ENCODE measurements at places on chromosomes 1 and 21.

- no peak for DNase-seq
Observed at GRCh38 chr1:26171084-26172072, at the start of gene ZNF593OS. TSS of gene ZNF593OS (minus strand) at chr1:26171832. CDS start at chr1:26171661, 171 bp downstream.

DNA sequence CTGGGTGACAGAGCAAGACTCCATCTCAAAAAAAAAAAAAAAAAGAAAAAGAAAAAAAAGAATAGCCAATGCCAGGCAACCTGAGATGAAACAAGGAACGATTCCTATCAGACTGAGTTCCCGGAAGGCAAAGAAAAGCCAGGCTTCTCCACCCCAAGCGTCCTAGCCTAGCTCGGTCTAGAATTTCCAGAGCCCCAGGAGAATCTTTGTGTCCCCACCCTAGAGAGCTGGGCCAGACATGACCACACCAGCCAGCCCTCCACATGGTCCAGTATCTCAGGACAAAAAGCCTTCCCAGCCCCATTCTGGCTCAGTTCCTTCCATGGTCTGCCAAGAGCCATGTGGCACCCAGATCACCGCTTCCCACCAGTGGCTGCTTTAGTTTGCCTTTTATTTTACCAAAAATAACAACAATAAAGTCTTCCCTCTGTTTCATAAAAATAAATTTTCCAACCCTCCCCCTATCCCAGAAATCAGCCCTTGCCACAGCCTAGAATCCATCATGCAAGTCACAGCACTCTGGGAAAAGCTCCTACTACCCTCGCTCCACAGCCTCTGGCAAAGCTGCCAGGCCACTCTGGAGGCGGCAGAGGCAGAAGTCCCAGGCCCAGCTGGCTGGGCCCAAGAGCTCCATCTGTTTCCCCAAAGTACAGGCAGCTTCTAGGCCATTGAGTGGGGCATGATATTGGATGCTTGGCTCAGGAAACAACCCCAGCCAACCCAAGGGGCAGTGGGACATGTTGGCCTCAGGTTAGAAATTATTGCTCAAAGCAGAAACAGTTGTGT, 3.5 kb upstream of the MKNK1 start:
- no peak for DNase-seq

DNA sequence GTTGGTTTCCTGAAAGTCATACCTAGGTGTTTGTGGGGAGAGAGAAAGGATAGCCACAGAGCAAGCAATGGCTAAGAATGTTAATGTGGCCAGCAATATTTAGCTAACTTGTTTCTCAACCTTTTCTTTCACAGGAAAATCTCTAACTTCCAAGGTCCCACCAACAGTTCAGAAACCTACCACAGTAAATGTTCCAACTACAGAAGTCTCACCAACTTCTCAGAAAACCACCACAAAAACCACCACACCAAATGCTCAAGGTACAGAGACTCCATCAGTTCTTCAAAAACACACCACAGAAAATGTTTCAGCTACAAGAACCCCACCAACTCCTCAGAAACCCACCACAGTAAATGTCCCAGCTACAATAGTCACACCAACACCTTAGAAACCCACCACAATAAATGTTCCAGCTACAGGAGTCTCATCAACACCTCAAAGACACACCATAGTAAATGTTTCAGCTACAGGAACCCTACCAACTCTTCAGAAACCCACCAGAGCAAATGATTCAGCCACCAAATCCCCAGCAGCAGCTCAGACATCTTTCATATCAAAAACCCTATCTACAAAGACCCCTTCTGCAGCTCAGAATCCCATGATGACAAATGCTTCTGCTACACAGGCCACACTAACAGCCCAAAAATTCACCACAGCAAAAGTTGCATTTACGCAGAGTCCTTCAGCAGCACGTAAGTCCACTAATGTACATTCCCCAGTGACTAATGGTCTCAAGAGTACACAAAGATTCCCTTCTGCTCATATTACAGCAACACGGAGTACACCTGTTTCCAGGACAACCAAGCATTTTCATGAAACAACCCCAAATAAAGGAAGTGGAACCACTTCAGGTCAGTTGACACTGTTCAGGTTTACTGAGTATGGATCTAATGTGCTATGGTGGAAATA, 15.3 kb downstream of the CD55 start:
- DNase-seq, result no peak

DNA sequence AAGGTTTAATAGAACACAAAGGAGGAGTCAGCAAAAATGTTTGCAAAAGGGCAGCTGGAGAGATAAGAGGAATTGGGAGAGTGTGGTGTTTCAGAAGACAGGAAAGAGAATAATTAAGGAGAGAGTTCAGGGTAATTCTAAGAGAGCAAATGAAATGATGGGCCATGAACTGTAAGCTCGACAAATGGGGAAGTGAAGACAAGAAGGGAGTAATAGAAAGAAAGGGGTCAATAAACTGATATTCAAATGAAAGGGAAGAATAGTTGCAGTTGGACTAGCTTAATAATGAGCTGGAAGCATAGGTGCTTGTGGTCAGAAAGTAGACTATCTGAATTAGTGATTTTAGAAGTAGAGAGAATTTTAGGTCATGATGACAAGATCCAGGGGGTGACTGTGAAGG, 15.6 kb upstream of the RNF220 start:
- no peak for DNase-seq

DNA sequence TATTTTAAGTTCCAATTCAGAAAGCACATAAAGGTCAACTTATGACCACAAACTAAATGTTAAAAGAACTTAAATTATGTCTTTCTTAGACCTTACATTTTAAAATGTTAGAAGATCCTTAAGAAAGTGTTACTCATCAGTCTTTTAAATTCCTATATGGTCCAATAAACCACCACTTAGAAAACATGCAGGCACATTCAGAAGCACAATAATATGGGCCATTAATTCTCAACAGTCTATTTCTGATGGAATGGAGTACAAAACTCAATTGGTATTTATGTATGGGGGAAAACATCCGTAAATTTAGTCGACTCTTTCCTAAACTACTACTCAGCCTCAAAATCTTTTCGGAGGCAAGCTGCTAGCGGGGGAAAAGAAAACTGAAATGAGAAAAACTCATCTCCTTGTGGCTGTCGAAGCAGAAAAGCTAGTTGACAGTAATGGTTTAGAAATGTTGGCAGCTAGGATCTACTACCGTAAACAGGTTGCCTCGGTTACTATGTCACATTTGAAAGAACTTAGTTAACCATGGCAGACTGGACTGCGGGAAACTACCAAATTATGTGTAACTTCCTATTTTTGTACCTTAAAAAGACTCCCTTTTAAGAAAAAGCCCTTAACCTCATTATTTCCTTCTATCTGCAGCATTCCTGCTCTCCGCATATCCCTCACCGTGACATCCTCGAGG, 1.0 kb downstream of the TRMT1L start:
- no peak for DNase-seq

DNA sequence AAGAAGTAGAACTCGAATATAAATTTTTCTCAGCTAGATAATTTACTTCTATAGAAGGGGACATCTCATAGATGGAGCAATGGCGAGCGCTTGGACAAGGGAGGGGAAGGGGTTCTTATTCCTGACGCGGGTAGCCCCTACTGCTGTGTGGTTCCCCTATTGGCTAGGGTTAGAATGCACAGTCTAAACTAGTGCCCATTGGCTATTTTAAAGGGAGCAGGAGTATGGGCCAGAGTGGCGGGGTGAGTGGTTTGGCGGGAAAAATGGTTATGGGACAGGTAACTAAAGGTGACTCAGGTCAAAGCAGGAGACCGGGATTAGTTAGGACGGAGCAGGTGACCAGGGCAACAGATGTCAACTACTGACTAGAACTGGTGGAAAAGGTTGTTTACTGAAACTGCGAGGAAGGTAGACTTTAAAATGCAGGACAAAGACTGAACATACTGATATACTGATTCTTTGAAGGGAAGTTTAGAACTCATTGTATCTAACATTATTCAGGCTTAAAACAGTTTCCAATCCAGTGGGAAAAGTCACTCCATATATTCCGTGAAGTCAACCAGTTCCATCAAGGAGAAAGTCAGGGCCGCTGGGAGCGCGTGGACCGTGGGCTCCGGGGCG, 940 bp upstream of the ATAD3A start:
- DNase-seq, result no peak

DNA sequence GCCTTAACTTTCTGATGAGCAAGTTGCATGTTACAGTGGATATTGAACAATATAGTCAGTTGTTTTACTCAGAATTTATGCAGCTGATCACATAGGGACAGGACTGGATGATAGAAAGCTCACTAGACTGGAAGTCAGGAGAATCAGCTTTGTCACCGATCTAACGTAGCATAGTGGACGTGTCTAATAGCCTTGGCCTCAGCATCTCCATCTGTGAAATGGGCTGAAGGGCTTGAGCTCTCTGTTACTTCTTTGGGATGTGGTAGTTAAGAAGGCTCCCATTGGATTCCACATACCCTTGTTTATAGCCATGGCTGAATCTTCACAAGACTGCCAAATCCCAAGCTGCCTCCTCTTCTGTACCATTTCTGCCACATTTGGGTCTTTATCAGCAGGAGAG, 190.6 kb downstream of the GRIK1 start:
- DNase-seq, result no peak

GRCh38 chr1:151238467-151238739, 16.1 kb upstream of the PSMD4 start:
- DNase-seq, result peak; percentile 85

DNA sequence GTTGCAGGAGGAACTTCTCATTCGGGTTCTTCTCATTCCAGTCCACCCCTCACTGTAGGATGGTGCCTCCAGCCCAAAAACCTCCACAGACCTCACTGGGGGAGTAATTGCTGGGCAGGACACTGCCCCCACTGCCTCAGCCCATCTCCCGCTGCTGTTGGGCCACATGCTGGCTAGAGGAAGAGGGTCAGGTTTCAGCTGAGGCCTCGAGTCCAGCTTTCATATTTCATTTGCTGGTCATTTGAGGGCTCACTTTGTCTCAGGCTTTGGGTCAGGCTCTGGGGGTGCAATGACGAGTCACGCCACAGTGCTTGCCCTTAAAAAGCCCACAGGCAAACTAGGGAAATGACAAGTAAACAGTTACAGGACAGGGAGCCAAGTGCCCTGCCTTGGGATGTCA, 9.3 kb downstream of the CDK18 start:
- no peak for DNase-seq

DNA sequence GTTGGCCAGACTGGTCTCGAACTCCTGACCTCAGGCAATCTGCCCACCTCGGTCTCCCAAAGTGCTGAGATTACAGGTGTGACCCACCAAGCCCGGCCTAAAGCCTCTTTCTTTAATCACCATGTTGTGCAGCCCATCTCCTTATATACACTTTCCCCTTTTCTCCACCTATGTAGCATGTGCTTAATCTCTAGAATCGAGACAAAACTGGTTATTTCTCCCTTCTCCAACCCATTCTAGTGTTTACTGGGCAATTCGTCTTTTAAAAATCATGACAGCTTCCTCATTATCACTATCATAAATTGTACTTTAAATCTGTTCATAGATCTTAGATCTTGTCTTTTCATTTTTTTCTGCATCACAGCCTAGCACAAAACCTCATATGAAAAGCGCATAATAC, 285.7 kb downstream of the PDE4B start:
- DNase-seq, result no peak

GRCh38 chr21:38712071-38712470, 93.7 kb upstream of the ETS2 start:
- no peak for DNase-seq

DNA sequence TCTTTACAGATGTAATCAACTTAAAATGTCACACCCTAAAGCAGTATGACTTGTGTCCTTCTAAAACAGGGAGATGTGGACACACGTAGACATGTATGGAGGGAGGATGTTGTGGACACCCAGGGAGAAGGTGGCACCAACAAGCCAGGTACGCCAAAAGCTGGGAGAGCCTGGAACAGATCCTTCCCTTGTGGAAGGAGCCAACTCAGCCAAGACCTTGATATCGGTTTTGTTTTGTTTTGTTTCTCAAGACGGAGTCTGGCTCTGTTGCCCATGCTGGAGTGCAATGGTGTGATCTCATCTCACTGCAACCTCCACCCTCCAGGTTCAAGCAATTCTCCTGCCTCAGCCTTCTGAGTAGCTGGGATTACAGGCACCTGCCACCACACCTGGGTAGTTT, 45.6 kb downstream of the CHAF1B start:
- no peak for DNase-seq

- DNase-seq, result no peak
Observed at GRCh38 chr1:236315518-236315917, 33.8 kb upstream of the ERO1B start.

DNA sequence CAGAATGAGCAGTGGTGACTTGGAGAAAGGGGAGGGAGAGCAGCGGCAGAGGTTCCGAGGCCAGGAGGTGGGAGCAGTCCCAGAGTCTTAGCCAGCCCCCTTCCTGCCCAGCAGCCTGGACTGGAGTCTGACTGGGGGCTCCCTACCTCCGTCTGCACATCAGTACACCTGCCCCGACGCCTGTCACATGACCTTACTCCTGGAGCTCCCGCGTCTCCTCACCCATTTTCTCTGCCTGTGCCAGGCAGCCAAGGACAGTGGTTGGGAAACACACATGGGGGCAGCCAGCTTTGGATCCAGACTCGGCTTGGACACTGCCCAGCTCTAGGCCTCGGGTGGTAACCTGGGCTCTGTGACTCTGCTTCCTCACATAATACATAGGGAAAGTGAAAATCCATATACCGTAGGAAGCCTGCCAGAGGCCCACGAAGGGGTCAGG, 16.9 kb downstream of the ACTRT2 start:
- no peak for DNase-seq

- DNase-seq, result no peak
Observed at GRCh38 chr1:244941121-244941520, 76.8 kb upstream of the HNRNPU start.

GRCh38 chr1:84712276-84712874, 22.1 kb upstream of the SSX2IP start:
- DNase-seq, result peak; percentile 73

DNA sequence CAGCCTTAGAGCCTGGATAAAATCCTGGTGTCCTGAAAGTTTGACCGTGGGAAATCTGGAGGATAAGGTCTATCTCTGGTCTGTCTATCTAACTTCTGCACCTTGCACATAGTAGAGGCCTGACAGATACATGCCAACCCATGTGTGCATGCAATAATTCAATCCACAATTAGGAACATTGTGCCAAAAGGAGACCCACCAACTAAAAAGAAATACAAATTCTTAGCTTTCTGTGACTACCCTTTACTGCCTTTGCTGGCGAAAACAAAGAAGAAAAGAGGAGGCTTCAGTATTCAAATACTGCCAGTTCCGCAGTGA, 381 bp upstream of the KLHL20 start:
- DNase-seq, result no peak

DNA sequence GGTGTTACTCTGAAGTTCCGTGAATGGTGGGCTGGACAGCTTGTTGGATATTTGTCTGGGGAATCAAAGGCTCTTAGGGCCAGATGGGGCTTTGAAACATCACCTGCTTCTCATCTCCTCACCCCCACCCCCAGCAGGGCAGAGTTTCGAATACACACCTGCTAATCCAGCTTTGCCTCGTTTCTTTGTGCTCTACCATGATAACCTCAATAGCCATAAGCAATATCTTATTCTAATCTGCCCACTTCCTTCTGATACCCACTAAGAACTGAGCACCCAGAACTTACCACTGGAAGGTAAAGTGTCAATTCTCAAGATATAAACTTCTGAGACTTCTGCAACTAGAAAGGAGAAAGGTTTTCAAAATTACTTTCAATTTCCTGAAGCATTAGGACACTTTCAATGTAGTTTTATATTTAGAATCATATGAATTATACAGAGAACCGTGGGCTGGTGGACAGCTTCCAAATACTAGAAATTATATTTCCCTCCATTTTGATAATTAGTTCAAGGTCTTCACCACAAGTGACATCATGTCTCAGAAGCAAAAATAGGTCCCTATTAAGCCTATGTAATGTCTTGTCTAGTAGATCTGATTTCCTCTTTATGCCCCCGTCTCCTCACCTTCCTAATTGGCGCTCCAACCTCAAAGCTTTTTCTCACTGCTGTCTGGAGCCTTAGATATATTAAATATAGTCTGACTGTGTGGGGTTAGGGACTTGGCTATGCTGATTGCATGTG, 64.4 kb upstream of the NEK2 start:
- no peak for DNase-seq
